ENCODE measurements at places on chromosomes 6 and 20.
A peak's percentile ranks its signal among the peaks of the same experiment; 100 is the strongest.

- no peak for DNase-seq
Observed at GRCh38 chr6:142349215-142349823, 47.5 kb downstream of the ADGRG6 start.

DNA sequence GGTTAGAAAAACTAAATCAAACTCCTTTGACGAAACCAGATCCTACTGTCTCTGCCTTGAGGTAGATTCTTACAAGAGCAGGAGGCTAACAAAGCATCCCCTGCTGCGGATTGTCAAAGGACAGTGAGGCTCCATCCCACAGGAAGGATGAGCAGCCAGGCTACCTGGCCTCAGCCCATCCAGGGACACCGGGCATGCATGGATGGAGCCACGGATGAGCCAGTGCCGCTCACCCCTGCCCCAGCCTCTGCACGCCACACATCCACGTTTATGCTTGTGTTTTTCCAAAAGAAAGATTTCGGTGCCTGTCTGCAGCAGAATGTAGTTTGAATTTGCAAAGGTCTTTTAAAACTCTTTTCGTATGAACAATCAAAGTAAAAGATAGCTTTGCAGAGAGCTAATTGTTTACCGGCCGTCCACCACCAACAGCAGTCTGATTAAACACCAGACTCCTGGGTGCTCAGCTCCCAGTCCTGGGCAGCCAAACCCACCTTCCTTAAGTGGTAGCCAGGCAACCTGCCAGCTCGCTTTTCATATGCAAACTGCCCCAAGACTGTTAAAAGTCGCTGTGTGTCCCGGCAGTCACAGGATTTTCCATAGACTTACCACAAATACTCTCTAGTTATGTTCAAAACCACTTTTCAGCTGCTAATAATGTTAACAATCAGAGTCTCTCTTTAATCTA, 999 bp downstream of the THBS2 start:
- no peak for DNase-seq

DNA sequence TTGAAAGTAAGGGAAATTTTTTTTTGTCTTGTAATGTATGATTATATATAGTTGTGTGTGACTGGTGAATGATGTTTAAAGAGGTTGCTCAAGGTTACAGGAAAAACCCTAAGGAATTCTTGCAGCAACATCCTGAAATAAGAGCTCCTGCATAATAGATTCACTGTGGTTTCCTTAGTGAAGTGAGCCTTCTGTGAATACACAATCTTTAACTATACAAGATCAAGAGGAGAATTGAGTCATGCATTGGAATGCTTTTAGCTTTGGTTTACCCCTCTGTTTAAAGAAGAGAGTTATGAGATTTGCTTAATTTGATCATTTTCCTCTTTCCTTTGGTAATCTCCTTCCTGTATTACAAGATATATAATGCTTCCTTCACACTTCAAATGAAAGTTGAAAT, 141.6 kb upstream of the EYA4 start:
- DNase-seq, result peak; percentile 33

GRCh38 chr6:147297663-147298316, 93.6 kb downstream of the STXBP5 start:
- no peak for DNase-seq

DNA sequence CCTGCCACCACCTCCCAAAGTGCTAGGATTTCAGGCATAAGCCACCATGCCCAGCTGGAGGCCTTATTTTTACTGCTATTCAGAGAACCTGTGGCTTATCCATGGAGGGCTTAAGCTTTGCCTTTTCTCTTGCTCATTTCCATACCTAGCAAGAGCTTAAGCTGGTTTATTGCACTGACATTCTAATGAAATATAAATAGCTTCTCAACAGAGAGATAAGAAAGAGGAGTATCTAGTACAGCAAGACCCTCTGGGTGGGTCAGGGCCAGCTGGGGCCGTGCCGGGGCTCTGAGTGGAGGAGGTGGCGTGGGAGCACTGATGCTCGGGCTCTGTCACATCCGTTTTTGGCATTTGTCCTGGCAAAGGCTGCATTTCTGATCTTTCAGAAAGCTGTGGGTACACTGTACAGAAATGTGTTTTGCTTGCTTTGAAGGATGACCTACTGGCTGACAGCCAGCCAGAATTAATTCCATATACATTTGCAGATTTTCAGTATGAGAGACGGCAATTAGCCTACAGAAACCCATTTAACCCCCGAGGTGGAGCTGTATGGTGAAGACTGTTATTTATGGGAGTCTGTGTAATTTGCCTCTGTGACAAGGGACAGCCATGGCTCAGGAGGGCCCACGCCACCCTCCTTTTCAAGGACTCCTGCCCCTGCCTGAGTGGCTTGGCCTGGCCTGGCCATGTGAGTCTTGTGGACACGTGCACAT, 181.6 kb upstream of the AKAP12 start:
- DNase-seq, result no peak

DNA sequence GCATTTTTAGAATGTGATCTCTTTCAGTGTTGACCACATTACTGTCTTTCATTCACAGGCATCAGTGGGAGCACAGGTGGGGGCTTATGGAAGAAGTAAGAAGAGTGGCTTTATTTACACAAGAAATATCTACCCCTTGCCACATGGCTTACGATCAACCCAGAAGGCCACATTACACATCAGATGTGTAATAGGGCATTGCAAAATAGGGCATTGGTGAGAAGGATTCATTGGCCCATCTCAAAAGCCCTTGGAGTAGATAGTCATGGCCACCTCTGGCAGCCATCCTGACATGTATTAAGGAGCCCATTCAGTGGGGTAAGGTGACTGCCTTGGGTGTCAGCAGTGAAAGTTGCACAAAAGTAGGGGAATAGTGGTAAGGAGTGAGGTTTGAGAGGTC, 97.5 kb downstream of the MAFB start:
- no peak for DNase-seq

GRCh38 chr6:167470836-167471547, 146.1 kb downstream of the TTLL2 start:
- no peak for DNase-seq

DNA sequence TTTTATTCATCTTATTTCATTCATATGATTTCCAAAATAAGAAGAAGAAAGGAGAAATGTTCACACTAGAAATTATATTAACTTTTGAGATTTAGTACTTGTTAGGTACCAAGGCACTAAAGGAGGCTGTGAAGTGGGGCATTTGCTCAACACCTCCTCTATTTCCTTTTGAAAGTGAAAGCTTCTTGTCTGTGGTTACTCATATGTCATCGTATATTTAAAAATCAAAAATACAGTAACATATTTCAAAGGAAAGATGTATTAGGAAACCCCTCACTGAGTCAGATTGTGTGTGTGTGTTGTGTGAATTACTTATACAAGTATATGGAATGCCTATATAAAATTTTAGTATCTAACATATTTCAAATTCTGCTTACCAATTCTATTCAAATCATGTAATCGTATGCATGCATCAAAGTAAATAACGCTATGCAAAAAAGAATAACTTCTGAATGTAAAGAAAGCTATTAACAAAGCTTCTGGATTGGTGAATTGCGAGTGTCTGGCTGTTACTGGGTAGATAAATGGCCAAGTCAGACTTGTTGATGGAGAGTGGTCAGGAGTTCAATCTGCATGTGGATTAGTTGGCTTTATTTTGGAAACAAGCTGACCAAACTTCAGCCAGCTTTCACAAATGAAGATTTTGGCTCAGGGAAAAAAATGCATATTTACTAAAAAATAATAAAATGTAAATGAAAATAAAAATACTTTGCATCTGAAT, 70.9 kb downstream of the PACRG start:
- DNase-seq, result no peak

GRCh38 chr20:42161228-42161829, 543.2 kb upstream of the CHD6 start:
- no peak for DNase-seq

DNA sequence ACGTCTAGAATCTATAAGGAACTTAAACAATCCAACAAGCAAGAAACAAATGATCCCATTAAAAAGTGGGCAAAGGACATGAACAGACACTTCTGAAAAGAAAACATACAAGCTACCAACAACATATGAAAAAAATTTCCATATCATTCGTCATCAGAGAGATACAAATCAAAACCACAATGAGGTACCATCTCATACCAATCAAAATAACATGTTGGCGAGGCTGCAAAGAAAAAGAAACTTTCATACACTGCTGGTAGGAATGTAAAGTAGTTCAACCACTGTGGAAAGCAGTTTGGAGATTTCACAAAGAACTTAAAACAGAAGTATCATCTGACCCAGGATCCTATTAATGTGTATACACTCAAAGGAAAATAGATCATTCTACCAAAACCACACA, 243.9 kb upstream of the RUNX2 start:
- no peak for DNase-seq

DNA sequence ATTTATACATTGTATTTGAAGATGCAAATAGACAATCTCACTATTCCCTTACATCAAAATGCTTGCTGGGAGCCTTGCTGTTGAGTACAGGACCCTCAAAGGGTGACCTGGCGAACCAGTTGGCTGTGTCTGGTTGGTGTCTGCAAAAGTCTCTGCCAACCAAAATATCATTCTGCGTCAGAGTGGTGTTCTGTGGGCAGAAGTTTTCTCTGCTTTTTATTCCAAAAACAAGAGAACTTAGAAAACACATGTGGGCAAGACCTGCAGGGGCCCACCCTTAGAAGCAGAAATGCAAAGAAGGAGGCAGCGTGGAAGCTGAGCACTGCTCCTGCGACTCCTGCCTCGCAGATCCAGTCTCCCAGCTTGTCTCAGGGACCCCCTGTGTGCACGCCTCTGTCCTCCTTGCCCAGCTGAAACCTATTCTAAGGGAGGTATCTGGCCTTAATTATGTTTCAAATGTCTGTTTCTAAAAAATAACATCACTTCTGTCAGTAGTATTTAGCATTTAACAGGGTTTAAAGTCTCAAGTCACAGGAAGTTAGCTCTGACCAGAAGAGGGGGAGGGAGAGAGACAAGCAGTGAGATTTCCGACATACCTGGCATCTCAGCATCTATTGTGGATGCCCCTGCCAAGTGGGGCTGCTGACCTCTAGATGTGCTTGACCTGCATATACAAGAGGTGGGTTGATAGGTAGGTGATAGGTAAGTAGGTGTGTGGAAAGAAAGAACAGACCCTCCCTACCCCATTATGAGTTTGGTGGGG, 101.3 kb downstream of the SASH1 start:
- no peak for DNase-seq

GRCh38 chr6:30964075-30964474, 19.4 kb upstream of the MUC21 start:
- DNase-seq, result no peak
